ENCODE measurements at places on chromosomes 1 and 21.

- no peak for DNase-seq
These were observed 126.0 kb upstream of the HMCN1 start for GRCh38 chr1:185608177-185608576.

DNA sequence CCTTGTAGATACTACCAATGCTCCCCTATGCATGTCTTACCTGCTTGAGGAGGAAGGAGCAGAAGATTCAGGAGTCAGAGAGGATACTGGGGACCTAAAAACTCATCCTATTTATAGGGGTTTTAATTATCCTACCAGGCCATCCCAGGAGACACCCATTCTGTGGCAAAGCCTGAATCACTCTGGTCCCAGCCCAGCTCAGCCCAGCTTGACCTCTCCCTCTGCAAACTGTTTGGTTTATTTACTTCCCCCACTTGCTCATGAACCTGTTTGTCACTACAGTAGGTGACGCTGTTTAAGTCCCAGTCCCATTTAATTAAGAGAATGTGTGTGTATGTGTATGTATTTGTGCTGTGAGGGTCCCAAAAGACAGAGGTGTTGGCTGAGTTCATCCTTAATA lies at the start of gene RPTN:
Gene RPTN (minus strand): TSS at position 85 of the 400 bp plus-strand sequence. CDS start 1,339 bp downstream, outside the sequence.
- DNase-seq: no peak

DNA sequence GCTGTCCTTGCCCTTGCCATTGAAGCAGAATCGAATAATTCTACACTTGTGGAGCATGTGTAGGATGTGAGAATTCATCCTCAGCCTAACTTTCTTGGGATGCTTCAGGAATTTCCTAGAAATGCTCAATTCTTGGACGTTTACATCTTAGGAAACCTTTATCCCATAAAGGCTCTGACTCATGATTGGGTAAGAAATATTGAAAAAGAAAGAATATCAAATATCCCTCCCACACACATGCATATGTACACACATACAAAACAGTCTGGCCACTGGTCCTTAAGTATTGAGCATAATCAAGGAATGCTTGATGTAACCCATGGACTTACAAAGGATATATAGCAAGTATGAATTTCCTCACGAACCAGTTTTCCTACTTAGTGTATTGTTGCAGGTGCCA lies 83.9 kb upstream of the IPO9 start:
- DNase-seq: no peak

DNA sequence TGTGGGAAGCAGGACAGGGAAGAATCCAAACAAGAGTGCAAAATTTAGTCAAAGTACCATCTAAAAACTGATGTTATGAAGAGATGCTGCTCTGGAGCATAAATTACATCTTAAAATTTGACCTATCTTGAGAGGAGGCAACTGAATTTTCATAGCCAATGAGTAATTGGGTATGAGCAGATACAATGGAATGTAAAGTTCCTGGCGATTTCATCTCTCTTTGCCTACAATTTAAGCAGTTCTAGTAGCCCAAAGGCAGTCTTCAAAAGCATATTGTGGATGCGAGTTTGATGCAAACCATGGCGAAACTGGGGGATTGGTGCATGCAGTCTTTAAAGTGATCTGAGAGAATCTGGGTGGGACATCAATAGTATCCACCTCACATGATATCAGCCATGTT lies 1265.9 kb downstream of the BRINP3 start:
- DNase-seq: no peak

- DNase-seq: peak; percentile 93
These were observed 38.0 kb upstream of the COL18A1 start for GRCh38 chr21:45366931-45367401.

DNA sequence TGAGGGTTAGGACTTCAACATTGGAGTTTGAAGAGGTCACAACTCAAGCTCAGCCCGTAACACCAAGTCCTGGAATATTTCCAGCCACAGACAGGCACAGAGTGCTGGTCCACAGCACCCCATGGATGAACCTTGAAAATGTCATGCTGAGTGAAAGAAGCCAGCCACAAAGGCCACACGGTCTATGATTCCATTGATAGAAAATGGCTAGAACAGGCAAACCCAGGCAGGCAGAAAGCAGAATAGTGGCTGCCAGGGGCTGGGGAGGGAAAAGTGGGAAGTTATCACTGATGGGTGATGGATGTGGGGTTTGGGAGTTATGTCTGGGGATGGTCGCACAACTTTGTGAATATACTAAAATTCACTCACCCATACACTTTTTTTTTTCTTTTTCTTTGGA lies 21.3 kb downstream of the MX1 start:
- no peak for DNase-seq

DNA sequence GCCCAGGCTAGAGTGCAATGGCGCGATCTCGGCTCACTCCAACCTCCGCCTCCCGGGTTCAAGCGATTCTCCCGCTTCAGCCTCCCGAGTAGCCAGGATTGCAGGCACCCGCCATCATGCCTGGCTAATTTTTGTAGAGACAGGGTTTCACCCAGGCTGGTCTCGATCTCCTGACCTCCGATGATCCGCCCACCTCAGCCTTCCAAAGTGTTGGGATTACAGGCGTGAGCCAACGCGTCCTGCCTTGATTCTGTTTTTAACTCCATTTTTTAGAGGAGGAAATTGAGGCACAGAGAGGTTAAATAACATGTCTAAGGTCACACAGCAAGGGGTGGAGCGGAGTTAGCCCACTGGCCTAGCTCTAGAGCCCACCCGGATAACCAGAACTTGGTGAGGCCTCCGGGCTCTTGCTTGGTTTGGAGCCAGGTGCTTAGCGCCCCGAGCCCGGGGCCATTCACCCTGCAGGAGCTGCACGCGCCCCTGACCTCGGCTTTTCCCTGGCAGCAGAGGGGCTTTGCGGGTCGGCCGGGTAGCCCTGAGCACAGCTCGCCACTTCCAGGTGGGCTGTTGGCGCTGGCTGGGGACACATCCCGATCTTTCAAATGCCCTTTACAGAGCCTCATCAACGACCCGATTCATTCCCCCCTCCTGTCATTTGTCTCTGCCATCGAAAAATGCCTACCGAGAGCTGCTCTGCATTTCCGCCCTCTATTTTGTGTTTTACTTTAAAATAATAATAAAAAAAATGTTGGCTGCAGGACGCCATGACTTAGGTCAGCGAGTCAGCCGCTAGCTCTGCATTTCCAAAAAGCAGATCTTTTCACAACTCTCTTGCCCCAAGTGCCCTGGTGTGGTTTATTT lies 11.2 kb downstream of the SIM2 start:
- peak; percentile 54 for DNase-seq

GRCh38 chr1:145997016-145997717 lies 788 bp upstream of the TXNIP start:
- DNase-seq: no peak

DNA sequence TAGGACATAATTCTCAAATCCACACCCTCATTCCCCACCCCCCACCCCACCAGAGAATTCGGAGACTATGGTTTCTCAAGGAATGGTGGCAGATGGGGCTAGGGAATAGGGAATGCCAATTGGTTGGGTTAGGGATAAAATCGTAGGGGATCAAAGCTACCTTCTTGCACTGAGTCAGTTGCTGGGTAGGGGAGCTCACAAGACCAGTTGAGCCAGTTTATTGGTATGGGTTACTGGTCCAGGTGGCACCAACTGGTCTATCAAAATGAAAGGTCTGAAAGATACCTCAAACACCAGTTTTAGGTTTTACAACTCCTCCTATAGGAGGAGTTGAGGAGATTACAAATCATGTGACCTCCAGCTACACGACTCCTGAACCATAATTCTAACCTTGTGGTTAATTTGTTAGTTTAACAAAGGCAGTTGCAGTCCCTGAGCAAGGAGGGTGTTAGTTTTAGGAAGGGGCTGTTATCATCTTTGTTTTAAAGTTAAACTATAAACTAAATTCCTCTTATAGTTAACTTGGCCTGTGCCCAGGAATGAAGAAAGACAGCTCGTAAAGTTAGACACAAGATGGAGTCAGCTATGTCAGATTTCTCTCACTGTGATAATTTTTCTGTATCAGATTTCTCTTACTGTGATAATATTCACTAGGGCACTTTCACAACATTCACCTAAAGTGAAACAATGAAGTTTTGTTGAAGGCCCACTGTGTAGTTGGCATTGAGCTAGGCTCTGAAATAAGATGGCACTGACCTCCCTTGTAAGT lies 2.5 kb downstream of the SHISAL2A start:
- DNase-seq: no peak

DNA sequence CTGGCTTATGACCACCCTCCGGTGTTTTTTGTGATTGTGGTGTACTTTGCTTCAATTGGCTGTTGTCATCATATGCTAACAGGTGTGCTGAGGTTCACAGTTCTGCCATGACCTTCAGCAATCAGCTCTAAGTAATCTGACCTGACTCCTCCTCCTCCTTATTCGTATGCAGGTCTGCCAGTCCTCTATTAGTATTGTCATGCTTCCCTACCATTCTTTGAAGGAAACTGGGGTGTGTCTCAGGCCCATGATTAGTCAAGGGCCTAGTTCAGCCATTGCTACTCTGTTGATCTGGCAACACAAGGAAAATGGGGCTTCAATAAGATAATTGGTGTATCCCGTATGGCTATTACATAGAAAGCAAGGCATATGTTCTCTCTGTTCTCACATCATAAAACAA lies 332.3 kb upstream of the DPYD start:
- no peak for DNase-seq

- DNase-seq: peak; percentile 54
These were observed 1.5 kb downstream of the PTGFRN start for GRCh38 chr1:116911188-116911553.

DNA sequence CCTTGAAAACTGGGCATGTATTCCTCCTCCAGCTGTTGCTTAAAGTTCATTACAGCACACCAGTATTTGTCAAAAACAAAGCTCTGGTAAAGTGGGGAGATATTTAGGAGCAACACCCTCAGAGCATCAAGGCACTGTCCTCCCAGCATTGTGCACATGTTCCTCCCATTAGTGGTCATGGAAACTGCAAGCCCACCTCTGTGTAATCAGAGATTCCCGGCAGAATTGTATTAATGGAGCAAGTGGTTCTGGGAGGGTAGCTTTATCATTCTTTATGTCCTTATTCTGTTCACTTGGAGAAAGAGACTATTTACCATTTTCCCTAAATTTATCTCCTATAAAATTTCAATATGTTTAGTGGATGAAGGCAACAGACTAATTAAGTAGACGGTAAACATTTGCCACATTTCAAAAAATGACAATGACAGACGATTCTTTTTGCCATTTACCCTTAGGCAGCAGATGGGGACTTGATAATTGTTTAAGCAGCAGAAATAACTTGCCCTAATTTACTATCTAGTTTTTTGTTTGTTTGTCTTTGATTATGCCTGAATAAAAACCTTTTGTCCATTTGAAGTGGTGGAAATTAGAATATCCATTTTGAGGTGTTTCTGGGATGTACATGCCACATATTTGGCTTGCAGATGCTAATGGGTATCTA lies 289.6 kb upstream of the ST6GALNAC5 start:
- DNase-seq: no peak

DNA sequence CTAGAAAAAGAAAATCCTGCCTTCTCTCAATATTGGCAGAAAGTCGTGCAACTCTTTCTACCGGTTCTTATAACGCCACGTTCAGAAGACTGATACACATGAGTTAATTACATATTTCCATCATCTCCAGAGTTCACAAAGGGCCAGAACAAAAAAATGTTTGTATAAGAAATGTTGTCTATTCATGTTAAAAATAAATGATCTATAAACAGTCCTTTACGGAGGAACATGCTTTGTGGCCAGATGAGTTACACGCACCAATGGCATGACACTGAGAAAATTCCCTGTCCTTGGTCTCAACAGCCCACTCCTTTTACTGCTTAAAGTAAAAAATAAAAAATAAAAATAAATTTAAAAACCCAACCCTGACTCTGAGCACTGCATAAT lies 29.5 kb downstream of the C2CD2 start:
- no peak for DNase-seq

DNA sequence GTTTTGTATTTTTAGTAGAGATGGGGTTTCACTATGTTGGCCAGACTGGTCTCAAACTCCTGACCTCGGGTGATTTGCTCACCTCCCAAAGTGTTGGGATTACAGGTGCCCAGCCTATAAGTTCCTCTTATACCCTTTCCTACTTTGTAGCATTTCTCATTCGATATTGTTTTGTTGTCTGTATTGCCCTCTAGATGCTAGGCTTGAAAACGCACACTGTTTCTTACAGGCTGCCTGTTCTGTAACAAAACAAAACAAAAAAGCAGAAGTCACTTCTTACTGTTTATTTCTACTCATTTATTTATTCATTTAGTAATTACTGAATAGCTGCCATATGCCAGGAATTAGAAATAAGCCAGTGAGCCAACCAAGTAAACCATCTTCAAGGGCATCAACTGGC lies 136.9 kb upstream of the BMP8A start:
- no peak for DNase-seq

- no peak for DNase-seq
These were observed 267.8 kb downstream of the FOXD2 start for GRCh38 chr1:47705517-47706130.

DNA sequence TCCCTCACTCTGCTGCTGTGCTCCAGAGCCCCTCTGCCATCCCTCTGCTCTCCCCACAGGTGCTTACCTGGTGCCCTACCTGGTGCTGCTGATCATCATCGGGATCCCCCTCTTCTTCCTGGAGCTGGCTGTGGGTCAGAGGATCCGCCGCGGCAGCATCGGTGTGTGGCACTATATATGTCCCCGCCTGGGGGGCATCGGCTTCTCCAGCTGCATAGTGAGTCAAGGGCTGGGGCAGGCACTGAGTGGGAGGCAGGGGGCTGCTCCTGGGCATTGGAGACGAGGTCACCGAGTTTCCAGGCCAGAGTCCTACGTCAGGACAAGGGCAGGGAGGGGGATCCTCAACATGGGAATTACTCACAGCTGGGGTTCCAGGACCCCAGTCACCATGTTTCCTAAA lies 21.7 kb downstream of the SLC6A17 start:
- no peak for DNase-seq

- DNase-seq: no peak
These were observed 29.9 kb downstream of the BCAR3 start for GRCh38 chr1:93651695-93652094.

DNA sequence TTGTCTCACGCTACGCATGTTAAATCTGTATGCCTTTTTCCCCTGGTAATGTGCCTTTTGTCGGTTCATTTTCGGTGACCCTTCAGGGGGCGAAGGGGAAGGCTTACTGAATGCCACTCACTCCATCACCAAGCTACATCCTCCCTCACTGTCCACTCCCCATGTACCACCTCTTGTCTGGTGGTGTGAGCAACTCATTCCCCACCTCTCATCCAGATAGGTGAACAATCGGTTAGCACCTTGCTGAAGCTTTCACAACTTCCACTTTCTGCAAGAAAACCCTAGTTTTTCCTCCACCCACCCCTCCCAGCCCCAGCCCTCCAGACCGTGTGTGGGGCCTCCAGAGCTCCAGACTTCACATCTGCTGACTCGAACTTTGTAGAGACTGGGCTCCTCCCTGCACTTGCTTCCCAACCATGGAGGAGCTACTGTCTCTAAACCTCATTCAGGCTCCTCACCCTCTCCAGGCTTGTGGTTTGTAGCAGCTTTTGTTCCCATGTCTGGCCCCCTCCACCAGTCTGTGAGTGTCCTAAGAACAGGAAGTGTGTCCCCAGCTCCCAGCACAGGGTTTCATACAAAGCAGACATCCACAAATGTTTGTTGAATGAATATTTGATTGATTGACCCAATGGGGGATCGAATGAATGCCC lies 48.4 kb upstream of the RUNX3 start:
- no peak for DNase-seq

GRCh38 chr1:39882152-39882551 lies 1.2 kb downstream of the TRIT1 start:
- DNase-seq: peak; percentile 22

GRCh38 chr1:153626904-153627714 lies at the start of gene S100A13:
S100A13 (minus strand) TSS chr1:153627505; CDS start chr1:153626472, 1,033 bp downstream.
- peak; percentile 99 for DNase-seq

GRCh38 chr1:178497903-178498478 lies 1.2 kb upstream of the CLEC20A start:
- DNase-seq: no peak

GRCh38 chr1:214028649-214029406 lies 41.1 kb downstream of the PROX1 start:
- no peak for DNase-seq

Data from islet precursor cell (in vitro differentiated cells).